ENCODE measurements at places on chromosomes 13 and 19.

DNA sequence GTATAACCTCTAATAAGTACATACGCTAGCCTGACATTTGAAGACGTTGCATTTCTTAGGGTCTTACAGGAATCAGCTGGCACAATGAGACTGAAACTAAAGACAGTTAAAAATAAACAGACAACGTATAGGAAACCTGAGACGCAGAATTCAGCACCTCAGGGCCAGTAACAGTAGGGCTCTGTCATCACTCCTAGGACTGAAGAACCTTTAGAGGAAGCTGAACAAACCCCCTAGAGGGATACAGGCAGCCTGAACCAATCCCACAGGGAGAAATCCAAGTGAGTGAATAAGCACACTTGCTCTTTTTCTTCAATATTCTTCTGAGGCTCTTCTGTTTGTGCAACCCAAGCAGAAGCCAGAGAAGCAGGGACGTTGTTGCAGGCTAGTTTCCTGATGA, 53.9 kb upstream of the KLHL1 start:
- DNase-seq: no peak

- DNase-seq: peak; percentile 91
Measured at GRCh38 chr19:51407511-51408131, 9.8 kb downstream of the SIGLEC10 start.

- DNase-seq: no peak
Measured at GRCh38 chr13:84812789-84813188, 930.5 kb upstream of the SLITRK1 start.

DNA sequence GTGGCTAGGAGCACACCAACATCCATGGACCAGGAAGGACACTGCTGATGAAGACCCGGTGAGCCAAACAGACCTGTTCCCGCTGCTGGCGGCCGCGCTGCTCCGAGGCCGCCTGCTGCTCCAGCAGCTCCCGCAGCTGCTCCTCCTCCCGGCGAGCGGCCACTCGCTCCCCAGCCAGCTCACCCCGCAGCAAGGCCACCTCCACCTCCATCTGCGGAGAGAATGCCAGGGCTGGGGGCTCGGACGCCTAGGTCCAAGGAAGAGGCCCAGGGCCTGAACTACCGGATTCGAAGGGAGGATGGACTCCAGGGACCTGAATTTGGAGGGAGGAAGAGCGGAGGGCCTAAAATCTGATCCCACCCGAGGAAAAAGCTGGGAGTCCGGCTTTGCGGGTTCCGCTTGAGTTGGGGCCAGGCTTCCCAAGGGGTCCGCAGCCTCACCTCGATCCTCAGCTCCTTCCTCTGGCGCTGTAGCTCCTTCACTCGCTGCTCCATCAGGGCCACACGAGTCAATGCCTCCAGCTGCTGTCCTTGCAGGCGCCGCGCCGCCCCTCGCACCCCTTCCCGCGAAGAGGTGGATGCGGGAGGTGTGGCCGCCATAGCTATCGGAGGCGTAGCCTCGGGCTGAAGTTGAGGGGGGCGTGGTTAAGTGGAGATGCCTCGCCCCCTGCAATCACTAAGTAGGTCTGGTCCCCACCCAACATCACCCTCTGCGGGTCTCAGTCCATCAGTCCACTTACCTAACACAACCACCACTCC, 2.7 kb downstream of the PHLDB3 start:
- DNase-seq: no peak

DNA sequence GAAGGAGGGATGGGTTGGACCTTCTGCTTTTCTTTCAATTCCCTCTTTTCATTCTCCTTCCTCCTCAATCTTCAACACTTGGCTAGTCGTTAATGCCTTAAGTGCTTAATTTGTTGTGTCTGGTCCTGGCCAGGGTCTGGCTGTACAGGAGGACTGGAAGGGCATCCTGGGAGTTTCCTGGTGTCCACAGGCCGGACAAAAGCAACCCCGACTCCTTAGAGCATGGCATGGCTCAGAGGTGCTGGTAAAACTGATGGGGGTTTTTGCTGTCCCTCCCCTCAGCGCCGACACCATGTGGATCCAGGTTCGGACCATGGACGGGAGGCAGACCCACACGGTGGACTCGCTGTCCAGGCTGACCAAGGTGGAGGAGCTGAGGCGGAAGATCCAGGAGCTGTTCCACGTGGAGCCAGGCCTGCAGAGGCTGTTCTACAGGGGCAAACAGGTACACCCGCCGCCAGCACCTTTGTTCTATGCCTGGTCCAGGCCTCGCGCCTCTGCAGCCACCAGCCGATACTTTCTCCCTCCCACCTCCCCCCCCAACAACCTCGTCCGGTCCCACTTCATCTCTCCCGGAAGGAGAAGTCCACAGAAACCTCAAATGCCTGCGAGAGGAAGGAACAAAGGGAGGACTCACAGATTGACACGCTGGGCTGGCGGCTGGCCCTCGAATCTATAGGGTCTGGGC, 1.4 kb downstream of the UHRF1 start:
- peak; percentile 86 for DNase-seq

DNA sequence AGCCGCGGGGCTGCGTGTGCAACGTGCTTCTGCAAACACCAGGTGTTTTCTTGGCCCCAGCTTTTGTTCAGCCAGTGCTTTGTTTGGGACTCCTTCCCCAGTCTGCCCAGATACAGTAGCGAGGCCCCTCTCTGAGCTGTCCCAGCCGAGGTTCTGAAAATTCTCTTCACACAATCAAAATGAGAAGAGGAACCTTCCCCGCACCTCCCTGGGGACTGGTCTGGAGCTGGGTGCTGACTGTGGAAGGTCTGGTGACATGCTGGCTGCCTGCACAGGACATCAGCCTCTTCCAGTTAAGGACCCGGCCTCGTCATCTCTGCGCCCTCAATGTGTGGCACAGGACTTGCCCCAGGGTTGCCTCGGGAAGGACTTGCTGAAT, 4.2 kb downstream of the ATP4A start:
- DNase-seq: peak; percentile 56

DNA sequence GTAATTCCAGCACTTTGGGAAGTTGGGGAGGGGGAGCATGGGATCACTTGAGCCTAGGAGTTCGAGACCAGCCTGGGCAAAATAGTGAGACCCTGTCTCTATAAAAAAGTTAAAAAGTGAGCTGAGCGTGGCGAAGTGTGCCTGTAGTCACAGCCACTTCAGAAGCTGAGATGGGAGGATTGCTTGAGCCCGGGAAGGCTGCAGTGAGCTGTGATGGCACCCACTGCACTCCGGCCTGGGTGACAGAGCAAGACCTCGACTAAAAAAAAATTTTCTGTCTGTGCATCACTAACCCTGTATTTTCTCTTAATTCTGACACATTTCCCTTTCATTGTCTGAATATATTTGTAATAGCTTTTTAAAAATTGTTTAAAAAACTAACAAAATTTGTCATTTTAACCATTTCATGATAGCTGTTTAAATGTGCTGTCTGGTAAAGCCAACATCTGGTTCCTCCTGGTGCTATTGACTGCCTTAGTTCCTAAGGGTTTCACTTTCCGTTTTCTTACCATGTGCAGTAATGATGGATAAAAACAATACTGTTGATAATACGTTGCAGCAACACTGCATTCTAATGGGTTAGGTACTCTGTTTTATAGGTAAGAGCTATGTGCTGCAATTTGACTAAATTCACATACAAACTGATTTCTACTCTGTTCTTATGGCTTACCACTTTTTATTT, 29.7 kb downstream of the LATS2 start:
- peak; percentile 34 for DNase-seq

DNA sequence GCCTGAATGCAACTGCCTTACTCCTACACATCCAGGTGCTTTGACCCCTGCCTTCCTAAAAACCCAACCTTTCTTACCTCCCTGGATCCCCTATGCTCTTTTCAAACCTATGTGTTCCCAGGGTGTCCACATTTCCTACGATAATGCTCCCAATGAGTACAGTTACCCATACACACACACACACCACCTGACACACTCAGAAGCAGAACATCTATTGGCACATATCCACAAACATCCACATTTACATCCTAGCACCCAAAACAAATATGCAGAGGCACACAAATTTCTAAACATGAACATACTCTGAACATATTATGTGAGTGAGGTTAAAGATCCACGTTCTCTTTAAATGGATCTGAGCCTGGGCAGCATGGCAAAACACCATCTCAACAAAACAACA, 22.4 kb upstream of the PLAUR start:
- no peak for DNase-seq

DNA sequence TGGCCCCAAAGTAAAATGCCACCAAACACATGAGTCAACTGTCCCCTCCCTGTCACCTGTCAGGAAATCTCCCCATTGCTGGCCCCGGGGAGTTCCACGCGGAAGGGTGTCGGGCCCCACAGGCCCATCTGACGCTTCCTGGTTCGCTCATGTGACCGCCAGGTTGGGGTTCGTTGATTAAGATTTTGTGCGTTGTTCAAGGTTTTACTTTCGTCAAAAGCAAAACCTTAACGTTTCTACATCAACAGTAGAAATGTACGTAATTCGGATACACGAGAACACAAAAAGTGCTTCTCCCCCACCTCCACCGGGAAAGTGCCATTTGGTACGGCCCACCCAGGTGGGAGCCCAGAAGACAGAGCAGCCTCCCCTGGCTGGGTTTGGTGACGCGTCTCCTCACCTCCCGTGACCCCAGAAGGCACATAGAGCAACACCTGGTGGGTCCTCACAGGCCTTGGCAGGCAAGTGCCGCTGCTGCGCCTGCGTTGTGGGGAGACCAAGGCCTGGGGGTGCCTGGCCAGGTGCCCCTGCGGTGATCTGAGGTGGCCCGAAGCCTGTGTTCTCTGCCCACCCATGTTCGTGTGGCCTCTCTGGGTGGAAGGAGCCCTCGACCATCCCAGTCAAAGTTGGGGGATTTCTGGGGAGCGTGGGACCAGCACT, 161.6 kb downstream of the KDM4B start:
- no peak for DNase-seq

DNA sequence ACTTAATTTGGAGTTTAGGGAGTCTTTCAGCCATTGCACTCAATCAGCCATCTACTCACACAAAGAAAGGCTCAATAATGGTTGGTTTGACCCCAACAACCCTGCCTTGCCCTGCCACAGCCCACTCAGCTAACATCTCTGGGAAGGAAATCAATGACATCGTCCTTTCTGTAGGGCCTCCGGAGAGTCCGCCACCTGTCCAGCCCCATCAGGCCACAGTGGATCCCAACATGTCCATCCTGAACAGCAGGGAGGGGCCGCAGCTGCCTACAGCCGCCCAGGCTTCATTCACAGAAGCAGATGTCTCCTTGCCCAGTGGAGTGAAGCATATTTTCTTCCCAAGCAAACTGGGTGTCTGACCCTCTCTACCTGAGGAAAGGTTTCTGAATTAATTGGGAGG, 4.2 kb upstream of the CDX2 start:
- no peak for DNase-seq

GRCh38 chr19:38564981-38565690, 52.6 kb downstream of the MAP4K1 start:
- DNase-seq: no peak

DNA sequence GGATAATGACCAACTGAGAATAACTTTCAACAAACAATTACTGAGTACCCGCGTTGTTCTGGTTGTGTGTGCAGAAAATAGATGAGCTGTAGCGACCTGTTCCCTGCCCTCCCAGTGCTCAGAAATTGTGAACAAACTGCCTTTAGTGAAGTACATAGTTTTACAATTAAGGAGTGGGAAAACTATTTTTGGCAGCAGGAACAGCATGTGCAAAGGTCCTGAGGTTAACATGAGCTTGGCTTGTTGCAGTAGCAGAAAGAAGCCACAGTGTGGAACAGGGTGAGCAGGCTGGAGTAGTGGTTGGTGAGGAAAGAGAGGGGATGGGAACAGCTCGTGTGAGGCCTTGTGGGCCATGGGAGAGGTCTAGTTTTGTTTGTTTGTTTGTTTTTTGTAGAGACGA, 16.0 kb downstream of the RYR1 start:
- no peak for DNase-seq

GRCh38 chr13:44934724-44935123, 54.5 kb downstream of the NUFIP1 start:
- peak; percentile 90 for DNase-seq

DNA sequence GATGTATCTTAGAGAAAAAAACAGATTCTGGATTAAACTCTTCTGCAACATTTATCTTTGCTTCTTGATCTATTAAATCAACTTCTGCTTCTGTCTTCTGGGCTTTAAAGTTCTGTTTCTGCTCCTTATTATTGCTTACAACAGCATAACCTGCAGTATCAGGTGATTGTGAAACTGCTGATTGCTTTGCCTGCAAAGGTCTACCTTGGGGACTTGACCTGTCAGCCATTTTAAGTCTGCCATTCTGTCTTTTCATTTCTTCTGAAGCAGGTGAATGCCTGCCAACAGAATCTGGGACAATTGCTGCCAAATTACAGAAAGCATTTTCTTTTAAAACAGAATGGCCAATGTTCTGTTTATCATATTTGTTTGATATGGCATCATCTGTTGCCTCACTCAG, 31.1 kb downstream of the TEX30 start:
- no peak for DNase-seq

DNA sequence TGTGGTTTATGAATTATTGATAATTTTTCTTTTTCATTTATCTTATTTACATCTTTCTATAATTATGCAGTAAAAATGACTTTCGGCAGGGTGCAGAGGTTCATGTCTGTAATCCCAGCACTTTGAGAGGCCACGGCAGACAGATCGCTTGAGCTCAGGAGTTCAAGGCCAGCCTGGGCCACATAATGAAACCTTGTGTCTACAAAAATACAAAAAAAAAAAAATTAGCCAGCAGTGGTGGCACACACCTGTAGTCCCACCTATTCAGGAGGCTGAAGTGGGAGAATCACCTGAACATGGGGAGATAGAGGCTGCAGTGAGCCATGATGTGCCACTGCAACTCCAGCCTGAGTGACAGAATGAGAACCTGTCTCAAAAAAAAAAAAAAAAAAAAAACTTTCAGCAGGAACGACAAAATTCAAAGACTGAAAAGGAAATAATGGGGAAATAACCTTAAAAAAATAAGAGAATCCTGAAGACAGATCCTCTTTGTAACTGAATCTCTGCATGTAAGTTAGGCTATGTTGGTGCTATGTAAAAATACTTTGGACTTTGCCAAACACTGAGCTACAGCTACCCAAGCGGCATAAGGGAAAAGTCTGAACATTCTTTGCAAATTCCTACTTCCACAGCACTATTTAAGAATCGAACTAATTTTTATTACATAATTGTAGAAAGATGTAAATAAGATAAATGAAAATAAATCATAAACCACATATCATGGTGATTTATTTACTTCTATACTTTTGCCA, 36.7 kb upstream of the WDFY2 start:
- no peak for DNase-seq

DNA sequence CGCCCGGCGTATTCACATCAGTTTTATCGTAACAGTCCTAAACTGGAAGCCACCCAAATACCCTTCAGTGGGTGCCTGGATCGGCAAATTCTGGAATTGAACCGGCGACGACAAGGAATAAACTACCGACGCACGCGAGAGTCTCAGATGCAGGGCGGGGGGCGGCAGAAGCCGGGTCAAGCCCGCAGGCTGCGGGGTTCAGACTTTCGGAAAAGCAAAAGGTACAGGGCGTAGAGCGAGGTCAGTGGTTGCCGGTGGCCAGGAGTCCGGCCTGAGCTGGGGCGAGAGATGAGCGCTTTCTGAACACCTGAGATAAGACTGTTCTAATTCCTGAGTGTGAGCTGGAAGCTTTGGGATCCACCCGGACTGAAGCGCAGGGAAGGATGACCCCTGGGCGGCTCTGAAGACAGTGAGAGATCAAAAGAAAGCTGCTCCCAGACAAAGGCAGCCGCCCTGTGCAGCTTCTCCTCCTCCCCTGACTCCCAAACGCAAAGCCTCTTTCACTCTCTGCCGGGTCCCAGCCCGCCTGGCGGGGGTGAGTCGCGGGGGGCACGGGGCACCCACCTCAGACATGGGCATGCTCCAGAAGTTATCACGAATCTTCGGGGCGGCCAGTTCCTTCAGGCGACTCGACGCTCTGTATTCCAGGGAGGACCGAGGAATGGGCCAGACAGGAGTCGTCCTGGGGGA, 26.2 kb upstream of the MIER2 start:
- DNase-seq: no peak

- no peak for DNase-seq
Measured at GRCh38 chr19:39472746-39473442, 7.7 kb upstream of the TIMM50 start.
